ENCODE measurements at places on chromosomes 6 and 20. TPM values are rescaled to one million over a fixed set of nuclear protein-coding genes. Genes with fewer than 3 reads are reported as not detected.

The KIF13A gene
- total RNA-seq = 49.3 TPM

GRCh38 chr6:136963259-136963658 lies 41.2 kb downstream of the SLC35D3 start:
- H3K27ac ChIP-seq = no peak overlapping the region
- no peaks in the 10 kb centered on the region for H3K36me3 ChIP-seq
- H3K27me3 ChIP-seq = no peaks in the 10 kb centered on the region
- H3K4me3 ChIP-seq = no peak overlapping the region
- no peak for DNase-seq

DNA sequence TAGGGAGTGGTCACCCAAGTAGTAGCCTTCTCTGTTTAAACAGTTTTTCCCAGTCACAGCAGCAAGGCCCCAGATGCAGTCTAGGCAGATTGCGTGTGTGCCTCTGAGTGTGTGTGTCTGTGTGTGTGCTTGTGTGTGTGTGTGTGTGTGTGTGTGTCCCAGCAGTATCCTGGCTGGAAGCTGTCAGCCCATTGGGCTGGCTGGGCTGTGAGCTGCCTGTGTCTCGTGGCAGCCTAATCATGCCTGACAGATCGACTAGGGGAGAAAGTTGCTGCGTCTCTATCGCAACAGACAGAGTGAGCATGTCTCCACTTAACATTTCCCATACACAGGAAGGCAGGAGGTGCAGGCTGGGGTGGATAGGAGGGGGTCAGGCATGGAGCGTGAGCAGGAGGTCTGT lies 42.9 kb upstream of the LRFN2 start:
- no peak overlapping the region for H3K27ac ChIP-seq
- no peak overlapping the region for H3K4me3 ChIP-seq
- H3K36me3 ChIP-seq = no peaks in the 10 kb centered on the region

DNA sequence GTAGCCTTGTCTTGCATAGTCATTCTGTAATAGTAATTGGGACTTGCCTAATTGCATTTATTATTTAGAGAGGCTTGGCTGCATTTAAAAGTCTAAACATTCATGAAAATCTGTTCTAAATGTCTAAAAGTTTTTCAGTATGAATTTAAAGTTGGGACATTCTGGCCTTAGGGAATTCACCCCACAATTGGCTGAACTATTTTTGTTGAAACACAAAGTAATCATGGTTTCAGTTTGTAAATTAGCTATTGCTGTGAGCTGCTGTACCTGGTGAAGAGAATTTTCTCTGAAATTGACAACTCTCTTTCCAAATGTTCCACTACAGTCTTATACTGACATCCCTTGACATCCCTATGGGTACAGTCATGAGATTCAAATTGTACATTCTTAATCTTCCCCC lies 253.0 kb downstream of the FARS2 start:
- no peaks in the 10 kb centered on the region for H3K27me3 ChIP-seq
- DNase-seq = no peak
- H3K27ac ChIP-seq = no peak overlapping the region
- H3K36me3 ChIP-seq = no peaks in the 10 kb centered on the region
- H3K4me1 ChIP-seq = no peaks in the 10 kb centered on the region

The POM121L2 gene
- not detected for total RNA-seq

DNA sequence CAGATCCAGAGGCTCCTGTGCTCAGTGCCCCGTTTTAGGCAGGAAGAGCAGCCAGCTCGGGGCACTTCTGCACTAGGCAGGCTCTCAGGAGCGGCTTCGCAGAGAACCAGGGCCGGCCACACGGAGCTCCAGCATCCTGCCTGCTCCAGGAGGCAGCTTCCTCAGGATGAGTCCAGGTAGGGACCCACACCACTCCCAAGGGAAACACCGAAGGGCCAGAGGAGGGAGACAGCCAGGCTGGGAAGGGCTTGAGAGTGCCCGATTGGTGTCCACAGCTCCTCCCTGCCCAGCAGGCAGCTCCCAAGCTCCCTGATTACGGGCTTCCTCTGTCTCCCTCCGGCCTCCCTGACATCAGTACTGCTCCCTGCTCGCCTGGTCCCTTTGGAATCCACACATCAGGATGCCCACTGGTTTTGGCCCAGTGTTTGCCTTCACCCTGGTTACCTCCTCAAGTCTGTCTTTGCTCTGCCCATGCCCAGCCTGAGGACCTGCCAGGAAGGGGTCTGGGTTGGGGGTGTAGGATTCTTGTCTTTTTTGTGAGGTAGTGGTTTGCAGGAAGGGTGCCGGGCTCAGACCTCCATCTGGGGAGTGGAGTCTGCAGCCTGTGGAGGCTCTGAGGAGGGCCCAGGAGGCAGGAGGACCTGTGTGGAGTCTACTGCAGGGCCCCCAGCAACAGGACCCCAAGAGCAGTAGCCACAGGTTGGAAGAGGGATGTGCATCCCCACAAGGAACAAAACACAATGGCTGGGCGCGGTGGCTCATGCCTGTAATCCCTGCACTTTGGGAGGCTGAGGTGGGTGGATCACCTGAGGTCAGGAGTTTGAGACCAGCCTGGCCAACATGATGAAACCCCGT lies 11.2 kb upstream of the PYGB start:
- H3K4me3 ChIP-seq = no peak overlapping the region
- no peak for DNase-seq
- H3K4me1 ChIP-seq = peaks cover 80% of the 10 kb centered on the region
- no peaks in the 10 kb centered on the region for H3K36me3 ChIP-seq
